Activated T-cell treated with anti-CD3 and anti-CD28 coated beads for 48 hours (primary cell): ENCODE measurements at places on chromosomes 11 and 22.

DNA sequence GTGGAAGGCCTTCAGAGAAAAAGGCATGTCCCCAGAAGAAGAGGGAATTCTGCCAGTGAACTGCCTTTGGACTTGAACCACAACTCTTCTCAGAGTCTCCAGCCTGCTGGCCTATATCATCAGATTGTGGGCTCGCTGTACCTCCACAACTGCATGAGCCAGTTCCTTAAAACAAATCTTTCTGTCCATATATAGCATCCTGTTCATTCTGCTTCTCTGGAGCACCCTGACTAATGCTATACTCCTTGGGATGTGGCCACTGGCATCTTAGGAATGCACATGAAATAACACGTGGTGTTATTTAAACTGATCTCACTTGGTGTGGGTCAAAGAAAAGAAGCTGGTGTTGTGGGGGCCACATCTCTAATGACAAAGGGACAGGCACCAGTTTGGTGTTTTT is 58.3 kb upstream of the VSTM5 start:
- no peak for DNase-seq

DNA sequence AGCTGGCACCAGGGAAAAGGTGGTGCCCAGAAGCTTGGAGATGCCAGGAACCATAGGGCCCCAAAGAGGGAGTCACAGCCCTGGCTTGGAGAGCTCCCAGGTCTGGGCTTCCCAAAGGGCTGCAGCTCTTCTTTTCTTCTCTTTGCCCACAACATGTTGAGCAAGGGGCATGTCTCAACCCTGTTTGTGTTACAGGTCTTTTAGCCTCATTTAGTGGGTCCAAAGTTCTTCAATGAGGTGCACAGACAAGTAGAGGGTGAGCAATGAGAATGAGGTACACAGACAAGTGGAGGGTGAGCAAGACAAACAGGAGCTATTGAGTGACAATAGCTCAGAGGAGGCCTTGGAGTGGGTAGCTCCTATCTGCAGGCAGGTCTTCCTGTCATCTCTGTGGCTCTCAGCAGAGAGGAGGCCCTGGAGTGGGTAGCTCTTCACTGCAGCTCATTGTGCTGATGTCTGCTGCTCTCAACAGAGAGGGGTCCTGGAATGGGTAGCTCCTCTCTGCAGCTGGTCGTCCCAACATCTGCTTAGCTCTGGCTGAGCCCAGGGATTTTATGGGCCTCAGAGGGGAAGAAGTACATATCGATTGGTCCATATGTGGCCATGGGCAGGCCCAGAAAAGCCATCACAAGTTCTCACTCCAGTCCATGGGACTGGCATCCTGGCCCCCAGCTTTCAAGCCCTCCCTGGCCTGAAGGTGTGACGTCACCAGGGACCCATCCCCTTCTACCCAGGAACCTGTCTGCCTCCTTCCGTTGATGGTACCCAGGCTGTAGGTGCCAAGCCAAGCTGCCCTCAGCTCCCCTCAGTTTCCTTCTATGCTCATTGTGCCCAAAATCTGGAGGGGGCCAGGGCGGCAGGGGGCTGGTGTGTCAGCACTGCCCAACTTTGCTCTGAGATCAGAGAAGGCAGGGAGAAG is 34.9 kb downstream of the WBP2NL start:
- no peak for DNase-seq

DNA sequence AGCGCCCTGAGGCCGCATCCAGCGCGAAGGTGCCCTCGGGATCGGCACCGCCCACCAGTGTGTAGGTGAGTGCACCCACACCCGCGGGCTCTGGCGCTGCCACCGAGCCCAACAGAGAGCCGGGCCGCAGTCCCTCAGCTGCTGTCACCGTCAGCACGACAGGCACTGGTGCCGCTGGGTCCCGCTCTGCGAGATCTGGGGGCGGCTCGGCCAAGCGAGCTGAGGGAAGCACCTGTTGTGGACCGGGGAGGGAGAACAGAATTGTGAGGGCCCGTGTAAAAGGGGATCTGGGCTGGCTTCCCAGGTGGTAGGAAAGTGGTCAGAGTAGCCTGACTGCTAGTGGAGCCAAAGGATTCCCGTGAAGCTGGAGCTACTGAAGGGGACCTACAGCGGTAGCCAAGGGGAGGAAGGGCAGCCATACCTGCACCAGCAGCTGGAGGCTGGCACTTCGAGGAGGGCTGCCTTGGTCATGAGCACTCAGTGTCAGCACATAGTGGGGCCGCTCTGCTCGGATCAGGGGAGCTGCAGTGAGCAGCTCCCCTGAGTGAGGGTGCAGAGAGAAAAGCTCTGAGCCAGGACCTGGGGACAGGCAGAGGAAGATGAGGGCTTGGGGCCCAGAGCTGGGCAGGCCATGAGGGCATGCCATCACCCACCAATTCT is 11.5 kb upstream of the TPP1 start:
- no peak for DNase-seq

GRCh38 chr22:25114369-25115362 is 85.0 kb upstream of the CRYBB3 start:
- DNase-seq = no peak

GRCh38 chr11:73072935-73073481 is 69.1 kb downstream of the FCHSD2 start:
- DNase-seq = no peak

DNA sequence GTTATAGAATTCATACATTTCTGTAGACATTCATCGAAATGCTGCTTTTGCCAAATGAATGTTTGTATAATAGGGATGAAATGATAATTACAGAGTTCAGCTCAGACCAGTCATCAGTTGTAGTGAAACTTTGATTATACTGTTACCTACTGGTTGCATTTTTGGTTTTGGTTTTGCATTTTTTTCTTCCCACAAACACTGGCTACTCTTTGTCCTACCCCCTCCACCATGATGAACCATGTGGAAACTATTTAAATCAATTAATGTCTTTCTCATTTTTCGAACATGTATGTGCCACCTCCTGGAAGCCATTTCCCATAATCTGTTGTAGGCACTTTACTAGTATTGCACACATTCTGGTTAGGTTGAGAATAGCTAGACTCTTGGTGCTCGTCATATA is 75.3 kb upstream of the MTNR1B start:
- DNase-seq = no peak

DNA sequence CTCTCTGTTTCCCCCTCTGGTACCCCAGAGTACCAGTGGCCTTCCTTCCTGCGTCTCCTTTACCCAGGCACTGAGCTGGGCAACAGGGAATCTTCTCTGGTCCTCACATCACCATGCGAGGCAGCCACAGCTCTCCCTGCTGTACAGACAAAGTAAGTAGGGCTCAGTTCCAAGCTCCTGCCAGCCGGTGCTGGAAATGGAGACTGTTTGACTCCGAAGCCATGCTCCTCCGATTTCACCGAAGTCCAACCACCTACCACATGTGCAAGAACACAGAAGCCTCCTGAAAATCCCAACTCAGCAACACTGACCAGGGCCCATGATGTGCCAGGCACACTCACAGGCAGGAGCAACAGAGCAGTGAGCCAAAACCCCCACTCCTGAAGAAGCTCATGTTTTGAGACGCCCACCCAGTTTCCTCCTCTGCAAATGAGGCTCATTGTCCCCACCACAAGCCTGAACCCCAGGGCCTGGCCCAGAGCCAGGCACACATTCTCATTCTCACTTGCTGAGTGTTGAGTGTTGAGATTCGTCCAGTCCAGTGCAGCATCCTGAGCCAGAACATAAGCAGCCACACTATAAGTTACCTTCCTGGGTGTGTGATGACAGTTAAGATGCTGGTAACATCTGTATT is 156.0 kb downstream of the MPPED1 start:
- no peak for DNase-seq
